ENCODE measurements at places on chromosomes 2 and 18. TPM values are rescaled to one million over a fixed set of nuclear protein-coding genes. Genes with fewer than 3 reads are reported as not detected.
A peak's percentile ranks its signal among the peaks of the same experiment; 100 is the strongest.

- peak; percentile 44 for DNase-seq
Observed at GRCh38 chr2:61405813-61406212, 65.1 kb downstream of the USP34 start.

DNA sequence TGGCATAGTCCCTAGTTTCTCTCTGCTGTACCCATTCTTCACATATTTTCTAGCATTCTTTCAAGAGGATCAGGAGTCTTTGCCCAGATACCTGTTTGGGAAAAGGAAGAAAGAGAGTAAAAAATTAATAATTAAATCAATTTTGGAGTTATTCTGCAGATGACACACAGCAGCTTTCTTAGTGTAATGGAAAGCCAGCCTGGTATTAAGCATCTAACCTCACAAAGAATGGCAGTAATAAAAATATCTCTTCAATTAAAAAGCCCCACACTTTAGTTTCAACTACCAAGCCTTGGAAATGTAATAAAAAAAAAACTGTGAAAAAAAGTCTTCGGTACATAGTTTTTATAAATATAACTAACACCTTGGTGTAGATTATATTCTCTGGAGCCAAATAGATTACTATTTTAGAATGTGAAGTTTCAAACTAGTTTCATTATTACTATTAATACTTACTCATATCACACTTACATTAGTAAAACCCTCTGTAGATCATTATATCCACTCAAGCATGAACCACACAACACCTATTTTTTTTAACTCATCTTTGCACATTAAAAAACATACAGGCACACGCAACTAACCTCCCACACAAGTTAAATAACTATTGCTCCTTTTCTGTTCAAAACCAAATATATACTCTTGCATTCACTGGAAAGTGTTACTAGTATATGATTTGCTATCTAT is 90.9 kb downstream of the GPD2 start:
- DNase-seq: no peak

DNA sequence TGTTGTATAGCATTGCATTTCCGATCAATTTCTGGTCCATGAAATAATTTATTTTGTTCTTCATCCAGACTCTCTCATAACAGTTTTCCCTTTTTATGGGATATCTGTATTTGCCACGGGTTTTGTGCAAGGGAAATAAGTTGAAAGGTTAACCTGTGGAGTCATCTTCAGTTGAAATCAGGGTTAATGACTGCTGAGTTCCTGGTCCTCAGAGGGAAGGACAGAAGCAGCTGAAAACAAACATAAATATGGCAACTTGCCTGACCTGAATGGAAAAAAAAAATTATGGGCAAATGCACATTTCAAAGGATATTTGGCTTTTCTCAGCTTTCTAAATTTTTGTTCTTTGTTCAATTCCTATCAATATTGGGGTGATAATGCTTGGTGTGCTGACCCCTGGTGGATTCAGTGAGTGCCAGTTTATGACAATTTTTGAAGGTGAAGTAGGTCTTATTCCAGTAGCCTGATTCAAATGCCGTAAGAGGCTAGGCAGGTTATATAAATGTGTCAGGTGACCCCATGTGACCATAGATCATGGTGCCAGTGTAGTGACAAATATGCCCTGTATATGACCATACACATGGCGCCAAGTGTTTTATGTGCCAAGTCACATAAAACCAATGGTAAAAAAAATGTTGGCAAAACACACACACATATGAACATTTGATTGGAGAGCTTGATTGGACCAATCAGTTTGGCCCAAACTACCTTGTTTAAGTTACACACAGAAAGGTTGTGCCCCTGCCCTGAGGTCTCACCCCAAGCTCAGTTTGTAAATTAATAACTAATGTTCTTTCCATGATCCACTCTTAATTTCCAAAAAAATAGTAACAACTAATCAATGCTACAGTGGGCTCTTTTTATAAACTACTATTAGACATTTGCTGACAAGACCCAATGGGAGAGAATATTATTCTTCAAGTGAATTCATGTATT is 47.6 kb upstream of the FAM124B start:
- peak; percentile 33 for DNase-seq

DNA sequence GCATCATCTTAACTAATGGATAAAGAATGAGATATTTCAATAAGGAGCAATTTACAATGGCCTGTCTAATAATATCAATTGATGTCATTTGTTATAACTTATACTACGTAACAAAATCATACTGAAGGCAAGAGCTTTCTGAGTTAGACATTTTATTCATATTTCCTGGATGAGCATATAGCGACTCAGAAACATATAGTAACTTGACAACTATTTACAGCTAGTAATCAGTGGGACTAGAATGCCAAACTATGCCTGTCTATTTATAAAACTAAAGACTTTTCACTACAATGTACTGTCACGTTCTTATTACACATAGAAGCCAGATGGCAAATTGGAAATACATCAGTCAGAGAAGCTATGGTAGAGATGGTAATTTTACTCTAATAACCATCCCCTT is 766.2 kb upstream of the TMEFF2 start:
- DNase-seq: no peak

DNA sequence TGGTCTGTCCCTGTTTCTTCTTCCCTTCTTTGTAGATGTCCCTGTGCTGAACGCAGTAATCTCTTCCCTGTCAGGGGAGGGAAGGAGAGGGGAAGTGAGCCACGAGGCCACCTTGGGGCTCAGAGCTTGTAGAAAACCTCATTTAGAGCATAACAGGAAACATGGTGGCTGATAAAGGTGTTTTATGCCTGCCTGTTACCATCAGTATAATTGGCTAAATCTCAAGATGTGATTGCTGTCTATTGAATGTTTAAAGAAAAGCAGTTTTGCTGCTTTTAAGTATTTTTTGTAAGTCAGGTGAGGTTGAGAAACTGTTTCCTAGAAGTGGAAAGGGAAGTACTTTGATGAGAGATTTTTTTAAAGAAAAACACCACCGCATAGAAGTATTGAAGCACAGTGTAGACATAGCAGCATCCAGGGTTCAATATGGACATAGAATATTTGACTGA is 59.7 kb upstream of the PDK1 start:
- DNase-seq: no peak

GRCh38 chr2:96500385-96501066 is 4.6 kb downstream of the NEURL3 start:
- DNase-seq: no peak

GRCh38 chr18:14941792-14942191 is 193.8 kb downstream of the ANKRD30B start:
- DNase-seq: no peak

DNA sequence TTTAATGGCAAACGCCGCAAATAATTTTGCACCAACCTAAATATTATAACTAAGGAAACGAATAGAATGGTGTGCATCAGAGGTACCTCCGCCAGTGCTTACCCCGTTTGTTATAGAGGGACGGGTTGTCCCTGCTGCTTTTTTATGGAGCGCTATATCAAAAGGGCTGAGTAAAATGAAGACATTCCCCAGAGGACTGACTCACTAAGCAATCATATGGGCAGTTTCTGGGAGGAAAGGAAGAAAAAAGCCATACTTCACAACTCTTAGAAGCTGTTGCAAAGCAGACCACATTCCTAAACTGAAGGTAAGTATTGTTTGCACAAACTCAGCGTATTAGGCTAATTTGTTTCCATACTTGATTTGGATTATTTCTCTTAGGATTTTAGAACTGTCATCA is 12.9 kb downstream of the ID2 start:
- DNase-seq: peak; percentile 13

Gene SELENOI
- 46.7 TPM for total RNA-seq

Measured in renal cortical epithelial cell (primary cell).